Right atrium auricular region (tissue), 2 donors: ENCODE measurements at places on chromosomes 6 and 20.
A peak's percentile ranks its signal among the peaks of the same experiment; 100 is the strongest.

GRCh38 chr20:62445553-62446340, 18.4 kb upstream of the RBBP8NL start:
- DNase-seq = no peak

GRCh38 chr6:46254946-46255345, 84.2 kb upstream of the ENPP5 start:
- DNase-seq = no peak

DNA sequence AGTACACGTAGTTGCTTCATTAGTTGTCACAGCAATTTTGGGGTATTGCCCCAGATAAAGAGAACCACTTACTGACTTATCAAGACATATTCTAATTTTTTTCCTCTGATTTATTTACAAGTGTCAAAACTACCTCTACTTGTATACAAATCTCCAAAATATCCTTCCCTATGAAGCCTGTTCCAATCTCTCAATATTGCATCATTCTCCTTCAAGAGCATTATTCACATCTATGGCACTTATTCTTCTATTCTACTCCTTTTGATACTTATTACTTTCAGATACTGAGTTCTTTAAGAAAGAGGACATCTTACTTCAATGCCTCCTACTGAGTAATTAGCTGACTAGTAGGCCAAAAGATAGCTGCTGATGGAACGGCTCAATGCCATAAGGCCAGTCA, 105.2 kb downstream of the SMLR1 start:
- no peak for DNase-seq

GRCh38 chr6:167211295-167211648, 53.5 kb upstream of the GPR31 start:
- DNase-seq = no peak

DNA sequence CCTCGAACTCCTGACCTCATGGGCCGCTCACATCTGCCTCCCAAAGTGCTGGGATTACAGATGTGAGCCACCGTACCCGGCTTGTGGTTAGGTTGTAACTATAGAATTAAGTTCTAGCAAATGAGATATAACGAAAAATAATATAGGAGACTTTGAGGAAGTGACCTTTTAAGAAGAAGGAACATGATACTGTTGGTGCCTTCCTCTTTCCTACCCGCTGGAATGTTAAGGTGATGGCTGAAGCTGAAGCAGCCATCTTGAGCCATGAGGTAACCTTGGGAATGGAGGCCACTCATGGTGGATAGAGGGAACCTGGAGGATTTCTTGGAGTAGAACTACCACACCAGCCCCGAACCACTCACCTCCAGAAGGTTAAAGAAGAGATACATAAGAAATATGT, 48.1 kb upstream of the MDGA1 start:
- no peak for DNase-seq

GRCh38 chr6:30730601-30731435, 10.7 kb downstream of the TUBB start:
- DNase-seq = no peak

DNA sequence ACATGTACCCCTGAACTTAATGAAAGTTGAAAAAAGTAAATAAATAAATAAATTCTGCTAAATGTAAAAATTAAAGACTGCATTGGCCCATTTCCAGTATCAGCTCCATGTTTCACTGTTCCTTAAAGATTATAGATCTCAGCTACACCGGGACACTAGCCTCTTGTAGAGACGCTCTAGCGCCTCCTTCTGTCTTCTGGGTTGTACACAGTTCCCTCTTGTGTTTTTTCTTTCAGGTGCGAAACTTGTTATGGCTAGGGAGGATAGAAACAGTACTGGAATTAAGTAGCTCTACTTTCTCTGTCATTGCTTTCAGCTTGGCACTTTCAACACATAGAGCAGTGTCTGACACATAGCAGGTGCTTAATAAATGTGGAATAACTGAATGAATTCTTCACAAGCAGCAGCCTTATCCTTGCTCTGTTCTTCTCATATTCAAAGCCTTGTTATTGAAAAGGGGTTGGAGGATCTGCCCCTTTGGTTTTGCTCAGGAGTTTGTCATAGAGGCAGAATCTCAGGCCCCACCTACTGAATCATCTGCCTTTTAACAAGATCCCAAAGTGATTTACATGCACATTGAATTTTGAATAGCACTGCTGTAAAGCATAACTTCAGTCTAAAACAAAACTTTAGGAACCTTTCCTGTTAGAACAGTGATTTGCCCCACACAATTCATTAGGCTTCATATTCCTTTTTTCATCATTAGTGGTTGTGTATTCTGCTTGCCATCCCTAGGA, 92.3 kb downstream of the FIG4 start:
- no peak for DNase-seq

DNA sequence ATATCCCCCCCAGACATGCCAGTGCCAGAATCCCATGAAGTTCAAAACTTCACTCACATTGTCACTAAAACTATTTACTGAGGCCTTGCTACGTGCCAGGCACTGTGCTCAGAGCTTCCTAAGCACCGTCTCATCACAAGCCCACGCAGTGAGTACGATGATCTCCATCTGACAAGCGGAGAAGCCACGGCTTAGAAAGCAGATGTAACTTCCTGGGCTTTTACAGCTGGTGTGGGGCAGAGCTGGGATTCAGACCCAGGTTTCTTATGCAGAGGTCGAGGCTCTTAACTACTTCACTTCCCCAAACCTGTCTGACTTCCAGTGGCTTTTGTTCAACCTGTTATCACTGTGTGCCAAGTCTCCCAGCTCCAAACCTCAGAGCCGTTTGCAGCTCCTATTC, 8.3 kb downstream of the MDGA1 start:
- DNase-seq = no peak

- DNase-seq = no peak
Measured at GRCh38 chr6:43762410-43762768, 7.6 kb upstream of the VEGFA start.

- no peak for DNase-seq
Measured at GRCh38 chr6:700490-700889, 7.6 kb upstream of the EXOC2 start.

DNA sequence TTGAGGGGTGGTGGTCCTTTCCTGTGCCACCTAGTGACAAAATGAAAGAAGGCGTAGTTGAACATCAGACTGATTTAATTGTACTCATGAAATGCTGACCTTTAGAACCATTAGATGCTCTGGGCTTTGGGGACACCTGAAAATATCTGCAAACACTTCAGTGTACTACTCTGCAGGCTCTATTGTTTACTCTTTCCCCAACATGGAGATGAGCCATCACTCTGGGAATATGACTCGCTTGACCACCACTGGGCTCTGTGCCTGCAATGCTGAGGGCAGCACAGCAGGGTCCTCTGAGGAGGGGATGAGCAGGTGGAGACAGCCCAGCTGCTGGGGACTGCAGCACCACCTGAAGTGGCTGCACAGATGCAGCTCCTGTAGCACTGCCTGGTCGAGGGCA, 74.8 kb upstream of the SLC24A3 start:
- no peak for DNase-seq

DNA sequence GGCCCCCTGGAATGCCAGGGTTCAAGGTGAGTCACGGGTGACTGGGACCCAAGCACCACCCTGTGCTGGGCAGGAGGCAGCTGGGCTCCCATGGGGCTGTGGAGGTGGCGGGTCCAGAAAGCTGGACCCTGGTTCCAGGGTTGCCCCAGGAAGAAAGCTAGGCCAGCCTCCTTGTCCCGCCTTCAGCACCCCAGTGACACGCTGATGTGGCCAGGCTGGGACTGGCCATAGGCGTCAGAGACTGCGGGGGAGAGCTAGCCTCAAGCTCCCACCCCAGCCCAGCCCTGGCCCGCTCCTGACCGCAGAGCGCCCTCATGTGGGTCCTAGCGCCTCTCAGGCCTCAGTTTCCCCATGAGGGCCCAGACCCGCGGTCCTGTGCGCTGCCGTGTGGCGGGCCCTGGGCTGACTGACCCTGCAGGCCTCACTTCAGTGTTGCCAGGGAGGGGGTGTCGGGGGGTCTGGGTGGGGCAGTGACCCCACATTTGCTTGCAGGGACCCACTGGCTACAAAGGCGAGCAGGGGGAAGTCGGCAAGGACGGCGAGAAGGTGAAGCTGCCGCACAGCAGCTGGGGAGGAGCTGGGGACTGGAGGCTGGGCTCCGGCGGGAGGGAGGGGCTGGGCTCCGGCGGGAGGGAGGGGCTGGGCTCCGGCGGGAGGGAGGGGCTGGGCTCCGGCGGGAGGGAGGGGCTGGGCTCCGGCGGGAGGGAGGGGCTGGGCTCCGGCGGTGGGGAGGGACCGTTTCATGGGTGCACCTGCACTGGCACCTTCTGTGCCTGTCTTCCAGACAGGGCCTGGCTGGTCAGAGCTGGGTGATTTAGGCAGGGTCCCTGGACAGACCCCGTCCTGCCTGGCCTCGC, 7.9 kb downstream of the COL9A3 start:
- DNase-seq = no peak

DNA sequence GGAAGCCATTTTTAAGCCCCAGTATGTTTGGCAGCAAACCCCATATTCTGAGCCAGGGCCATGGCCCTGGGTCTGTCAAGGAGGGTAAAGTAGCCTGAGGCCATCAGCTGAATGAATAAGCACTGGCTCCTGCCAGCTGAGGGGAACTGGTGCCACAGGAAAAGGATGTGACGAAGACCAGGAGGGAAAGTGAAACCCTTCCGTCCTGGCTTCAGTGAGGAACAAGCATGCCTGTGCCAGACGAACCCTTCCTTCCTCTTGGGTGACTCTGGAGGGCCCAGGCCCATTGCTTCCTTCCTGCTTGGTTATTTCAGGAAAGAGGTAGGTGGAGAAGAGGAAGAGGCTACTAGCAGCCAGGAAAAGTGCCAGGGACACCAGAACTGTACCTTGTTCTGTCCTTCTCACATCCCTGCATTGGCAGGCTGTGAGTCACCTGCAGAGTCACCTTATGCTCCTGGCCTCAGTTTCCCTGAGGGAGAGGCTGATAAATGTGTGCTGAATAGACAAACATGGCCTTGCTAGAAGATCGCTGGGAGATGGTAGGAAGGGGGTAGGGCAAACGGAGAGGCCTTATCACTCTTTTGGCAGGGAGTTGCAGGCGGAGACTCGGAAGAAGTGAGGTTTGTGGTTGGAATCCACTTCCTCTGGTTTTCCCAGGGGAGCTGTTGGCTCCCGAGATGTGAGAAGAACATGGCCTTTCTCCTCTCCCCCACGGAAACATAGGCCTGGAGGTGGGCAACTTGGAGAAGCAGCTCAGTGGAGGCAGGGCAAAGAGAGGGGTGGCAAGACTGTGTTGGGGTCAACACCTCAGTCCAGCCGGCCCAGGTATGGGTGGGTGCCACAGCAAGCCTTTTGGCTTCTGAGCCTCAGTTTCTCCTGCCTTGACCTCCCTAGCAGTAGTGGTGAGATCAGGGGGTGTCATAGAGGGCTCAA, 37.4 kb downstream of the COX4I2 start:
- peak; percentile 83 for DNase-seq

- DNase-seq = no peak
Measured at GRCh38 chr6:41098366-41098765, 25.6 kb downstream of the NFYA start.
